ENCODE measurements at places on chromosomes 7 and 10.

DNA sequence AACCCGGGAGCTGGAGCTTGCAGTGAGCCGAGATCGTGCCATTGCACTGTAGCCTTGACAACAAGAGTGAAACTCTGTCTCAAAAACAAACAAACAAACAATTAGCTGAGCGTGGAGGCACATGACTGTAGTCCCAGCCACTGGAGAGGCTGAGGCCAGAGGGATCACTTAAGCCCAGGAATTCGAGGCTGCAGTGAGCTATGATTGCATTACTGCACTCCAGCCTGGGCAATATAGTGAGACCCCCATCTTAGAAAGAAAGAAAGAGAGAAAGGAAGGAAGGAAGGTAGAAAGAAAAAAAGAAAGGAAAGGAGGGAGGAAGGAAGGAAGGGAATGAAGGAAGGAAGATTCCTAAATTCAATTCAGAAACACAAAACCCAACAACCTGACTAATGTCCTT lies 141.3 kb upstream of the TNRC18 start:
- no peak for DNase-seq

DNA sequence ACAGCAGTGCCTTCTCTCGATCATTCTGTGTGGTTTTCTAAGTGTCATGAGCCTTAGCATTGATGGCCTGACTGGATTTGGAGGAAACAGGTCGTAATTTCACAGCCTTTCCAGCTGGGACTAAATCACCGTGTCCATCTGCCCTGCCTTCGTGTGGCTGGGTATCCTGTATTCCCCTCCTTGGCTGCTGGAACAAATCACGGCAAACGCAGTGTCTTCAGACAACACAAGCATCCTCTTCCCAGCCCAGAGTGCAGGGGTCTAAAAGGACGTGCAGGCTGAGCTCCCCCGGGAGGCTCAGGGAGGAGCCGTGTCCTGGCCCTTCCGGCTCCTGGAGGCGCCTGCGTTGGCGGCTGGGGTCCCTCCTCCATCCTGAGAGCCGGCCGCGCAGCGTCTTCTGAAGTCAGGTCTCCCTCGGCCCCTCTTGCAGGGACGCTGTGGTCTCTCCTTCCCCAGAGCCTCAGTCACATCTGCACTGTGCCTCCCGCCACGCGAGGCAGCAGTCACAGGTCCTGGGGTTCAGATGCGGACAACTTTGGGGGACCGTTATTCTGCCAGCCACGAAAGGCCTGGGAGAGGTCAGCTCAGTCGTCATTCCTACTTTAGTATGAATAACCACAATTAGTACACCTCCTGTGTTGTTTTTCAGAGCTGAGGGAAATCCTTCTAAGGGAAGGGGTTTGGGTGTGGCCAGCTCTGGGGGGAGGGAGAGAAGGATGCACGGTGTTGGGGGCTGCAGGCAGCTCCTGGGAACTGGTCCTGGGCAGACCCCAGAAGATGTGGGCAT lies 41.1 kb downstream of the FAM20C start:
- no peak for DNase-seq

- no peak for DNase-seq
Measured at GRCh38 chr7:137967143-137968018, 34.5 kb downstream of the CREB3L2 start.

DNA sequence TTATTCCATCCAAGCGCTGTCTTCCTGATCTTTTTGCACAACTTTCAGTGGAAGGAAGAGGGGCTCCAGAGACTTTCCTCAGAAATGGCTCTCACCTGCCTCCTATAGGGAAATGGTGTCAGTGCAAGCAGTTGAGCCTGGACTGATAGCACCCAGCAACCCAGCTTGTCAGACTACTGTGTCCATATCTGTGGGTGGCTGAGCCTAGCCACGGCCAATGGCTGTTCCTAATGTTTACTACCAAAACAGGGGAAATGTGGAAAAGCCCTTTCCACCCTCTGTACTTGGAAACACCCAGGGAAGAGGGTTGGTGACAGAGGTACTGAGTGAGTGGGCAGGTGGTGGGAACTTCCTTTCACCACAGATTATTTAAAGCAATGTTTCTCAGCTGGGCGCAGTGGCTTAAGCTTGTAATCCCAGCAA lies 4.3 kb upstream of the YKT6 start:
- DNase-seq, result peak; percentile 39

DNA sequence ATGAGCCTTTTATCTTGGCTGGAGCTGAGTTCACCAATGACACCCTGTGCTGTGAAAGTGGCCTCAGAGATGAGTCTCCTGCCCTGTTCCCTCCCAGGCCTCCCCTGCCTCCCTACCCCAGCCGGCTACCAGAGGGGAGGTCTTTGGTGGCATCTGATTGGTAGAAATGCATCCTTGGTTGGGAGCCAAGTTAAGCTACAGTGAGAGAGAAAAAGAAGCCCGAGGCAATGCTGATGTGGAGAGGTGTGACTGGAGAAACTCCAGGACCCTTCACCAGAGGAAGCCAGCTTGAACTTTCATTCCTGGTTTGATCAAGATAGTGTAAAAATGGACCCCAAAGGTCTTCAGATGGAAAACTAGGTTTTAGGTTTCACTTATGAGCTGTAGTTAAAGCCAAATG lies 191.1 kb upstream of the TCF7L2 start:
- DNase-seq, result no peak

GRCh38 chr10:119079599-119080520 lies 757 bp downstream of the EIF3A start:
- DNase-seq, result peak; percentile 65

GRCh38 chr10:32153252-32153651 lies 97.0 kb upstream of the KIF5B start:
- DNase-seq, result no peak
